ENCODE measurements at places on chromosomes 3 and 15.
A peak's percentile ranks its signal among the peaks of the same experiment; 100 is the strongest.

GRCh38 chr3:55327131-55327920 is 159.8 kb downstream of the WNT5A start:
- DNase-seq, result peak; percentile 44

- no peak for DNase-seq
These were observed 90.6 kb downstream of the CD200R1L start for GRCh38 chr3:112755845-112756613.

DNA sequence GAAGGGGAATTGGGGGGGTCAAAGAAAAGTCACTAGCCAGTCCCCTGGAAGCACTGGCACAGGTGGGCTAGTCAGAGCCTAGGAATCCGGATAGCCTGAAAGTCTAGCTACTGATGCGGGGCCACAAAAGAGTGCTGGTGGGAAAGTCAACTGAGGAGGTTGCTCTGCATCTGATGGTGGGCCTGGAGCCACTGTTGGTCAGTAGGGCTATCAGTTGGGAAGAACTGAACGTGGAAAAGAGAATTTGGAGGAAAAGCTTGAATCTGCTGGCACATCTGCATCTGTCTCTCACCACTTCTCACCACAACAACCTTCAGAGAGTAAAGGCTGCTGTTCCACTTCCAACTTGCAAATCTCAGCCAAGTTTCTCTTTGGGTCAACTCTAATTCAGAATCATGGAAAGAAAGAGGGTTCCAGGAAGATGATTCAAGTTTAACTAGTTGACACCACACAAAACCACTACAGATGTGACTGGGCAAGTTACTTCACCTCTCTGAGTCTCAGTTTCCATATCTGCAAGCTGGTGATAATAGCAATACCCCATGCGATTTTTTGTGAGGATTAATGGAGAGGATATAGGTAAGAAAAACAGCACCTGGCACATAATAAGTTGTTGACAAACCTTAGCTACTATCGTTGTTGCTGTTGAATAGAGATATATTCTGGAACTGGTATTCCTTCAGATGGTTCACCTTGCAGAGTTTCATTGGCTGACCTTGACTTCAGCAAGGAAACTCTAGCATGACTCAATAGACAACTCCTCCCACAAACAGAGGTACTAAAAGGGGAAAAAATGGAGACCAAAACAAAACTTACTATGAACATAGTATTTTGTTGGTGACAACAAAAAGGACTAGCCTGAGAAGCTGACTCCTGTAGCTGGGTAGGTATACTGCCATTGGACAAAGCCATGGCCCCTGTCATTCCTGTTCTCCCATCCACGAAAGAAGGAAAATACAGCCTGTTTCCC is 280.2 kb upstream of the STT3B start:
- no peak for DNase-seq

- no peak for DNase-seq
These were observed 618.6 kb downstream of the NAALADL2 start for GRCh38 chr3:175477651-175478224.

- DNase-seq, result peak; percentile 66
These were observed 41.4 kb downstream of the CRTC3 start for GRCh38 chr15:90571063-90571541.

DNA sequence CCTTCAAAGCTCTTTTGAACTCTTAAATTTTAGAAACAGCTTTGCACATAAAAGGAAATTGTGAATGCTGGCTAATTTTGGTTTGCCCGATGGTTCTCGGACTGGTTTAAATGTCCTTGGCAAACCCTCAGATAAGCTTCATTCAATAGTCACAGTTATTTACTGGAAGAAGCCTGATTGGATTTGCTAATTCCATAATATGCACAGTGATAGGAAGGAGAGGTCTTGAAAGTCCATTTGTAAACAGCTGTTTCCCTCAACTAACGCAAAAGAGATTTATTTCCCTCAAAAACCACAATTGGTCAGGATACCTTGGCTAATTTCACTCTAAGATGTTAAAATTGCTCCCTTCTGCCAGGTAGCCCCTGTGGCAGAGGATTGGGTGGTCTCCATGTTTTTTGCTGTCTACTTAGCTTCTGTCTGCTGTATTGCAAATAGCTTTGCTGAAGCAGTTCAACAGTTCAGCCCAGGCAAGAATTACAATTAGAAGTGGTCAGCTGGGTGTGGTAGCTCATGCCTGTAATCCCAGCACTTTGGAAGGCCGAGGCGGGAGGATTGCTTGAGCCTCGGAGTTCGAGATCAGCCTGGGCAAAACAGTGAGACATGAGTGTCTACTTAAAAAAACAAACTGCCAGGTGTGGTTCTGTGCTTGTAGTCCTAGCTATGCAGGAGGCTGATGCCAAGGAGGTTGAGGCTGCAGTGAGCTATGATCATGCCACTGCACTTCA is 30.6 kb upstream of the PROK2 start:
- no peak for DNase-seq

DNA sequence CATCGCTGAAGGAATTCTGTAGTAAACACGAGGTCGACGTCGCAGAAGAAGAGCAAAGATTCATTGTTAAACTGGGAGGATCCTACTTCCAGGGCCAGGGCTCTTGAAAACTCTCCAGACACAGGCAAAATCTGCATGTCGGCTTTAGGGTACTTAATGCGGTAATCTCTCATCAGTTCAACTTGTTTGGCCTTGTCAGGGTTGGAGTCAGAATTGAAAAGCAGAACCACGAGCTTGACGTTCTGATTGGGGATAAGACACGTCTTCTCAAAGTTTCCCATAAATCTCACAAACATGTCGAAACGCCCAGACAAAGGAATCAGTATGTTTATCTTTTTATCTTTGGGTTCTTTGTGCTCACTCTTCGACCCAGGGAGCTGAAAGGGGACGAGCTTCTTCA is 74.0 kb downstream of the CHSY1 start:
- DNase-seq, result no peak

GRCh38 chr15:90829942-90830440 is 38.4 kb upstream of the FURIN start:
- no peak for DNase-seq

DNA sequence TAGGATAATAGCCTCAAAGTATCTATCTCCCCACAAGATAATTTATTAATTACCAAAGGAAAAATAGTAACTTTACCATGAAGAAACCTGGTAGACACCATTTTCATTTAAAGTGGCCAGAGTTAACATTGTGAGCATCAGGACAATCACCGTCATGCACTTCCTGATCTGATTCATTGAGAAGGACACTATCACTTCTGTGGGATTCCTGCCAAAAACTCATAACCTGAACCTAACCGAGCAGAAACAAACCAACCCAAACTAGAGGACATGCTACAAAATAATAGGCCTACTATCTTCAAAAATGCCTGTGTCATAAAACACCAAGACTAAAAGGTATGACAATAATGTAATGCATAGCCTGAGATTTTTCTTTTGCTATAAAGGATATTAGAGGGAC is 39.0 kb downstream of the FSIP1 start:
- no peak for DNase-seq

DNA sequence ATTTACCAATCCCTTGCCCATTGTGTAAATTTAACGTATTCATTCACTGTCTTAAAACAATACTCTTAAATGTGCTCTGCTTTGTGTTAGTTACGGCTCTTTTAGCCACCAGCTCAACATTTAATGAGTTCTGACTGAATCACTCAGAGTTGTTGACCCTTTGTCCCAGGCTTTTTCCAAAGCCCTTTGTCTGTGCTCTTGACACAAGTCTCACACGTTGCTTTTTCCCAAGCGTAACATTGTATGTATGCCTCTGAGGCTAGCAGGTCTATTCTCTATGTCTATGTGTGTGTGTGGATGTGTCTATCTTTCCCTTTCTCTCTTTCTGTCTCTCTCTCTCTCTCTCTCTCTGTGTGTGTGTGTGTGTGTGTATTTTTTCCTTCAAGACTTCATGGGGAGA is 435.4 kb upstream of the GOLIM4 start:
- DNase-seq, result no peak

DNA sequence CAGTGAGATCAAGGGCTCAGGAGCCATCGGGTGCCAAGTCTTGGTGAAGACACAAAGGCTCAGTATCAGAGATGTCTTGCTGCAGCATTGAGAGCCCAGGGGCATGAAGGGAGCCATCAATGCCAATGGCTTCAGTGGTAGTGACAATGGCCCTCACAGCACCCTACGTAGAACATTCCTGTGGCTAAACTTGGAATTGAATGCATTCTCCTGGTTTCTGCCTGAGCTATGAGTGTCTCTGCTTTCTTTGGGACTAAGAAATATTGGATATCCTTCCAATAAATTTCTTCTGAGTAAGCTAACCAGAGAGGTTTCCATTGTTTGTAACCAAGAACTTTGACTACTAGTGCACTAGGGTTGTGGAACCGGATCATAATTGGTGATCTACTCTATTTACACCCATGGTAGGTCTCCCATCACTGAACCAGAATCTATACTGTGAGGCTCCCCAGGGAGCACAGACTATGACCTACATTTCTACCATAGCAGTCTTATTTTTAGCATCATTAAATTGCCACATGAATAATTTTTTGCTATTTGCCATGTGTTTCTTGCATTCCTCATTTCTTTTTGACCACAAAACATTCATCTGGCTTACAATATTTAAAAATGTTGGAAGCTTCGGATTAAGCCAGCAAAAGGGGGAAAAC is 31.6 kb upstream of the PDZRN3 start:
- DNase-seq, result peak; percentile 84

DNA sequence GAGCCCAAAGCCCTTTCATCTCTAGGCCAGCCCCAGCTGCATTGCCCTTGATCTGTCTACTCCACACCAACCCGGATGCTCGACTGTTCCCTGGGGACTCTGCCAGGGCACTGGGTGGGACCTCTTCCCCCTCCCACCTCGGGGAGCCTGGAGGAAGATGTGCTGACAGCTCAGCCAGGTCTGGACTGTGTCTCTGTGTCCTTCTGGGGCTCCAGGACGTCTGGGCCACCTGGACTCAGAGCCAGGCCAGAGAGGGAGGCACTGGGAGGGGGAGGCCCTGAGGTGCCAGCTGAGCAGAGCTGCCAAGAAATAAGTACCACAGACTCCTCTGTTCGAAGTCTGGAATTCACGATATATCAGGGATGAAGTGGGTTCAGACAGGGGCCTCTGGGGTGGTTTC is 5.8 kb upstream of the HCN4 start:
- no peak for DNase-seq

- DNase-seq, result no peak
These were observed 33.9 kb downstream of the OXNAD1 start for GRCh38 chr3:16298891-16299290.

- no peak for DNase-seq
These were observed 64.3 kb downstream of the OXSM start for GRCh38 chr3:25854214-25854613.

GRCh38 chr3:138364356-138365252 is 16.2 kb downstream of the MRAS start:
- no peak for DNase-seq

DNA sequence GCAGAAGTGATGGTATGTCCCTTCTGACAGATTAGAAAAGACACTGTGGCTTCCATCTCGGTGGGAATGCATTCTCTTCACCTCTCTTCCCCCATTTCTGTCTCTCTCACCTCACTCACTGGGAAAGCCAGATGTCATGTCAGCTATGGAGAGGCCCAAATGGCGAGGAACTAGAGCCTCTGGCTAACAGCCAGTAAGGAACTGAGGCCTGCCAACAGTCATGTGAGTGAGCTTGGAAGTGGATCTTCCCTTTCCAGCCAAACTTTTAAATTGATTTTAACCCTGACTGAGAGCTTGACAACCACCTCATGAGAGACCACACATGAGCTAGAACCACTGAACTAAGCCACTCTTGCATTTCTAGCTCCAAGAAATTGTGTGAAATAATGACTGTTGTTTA is 35.2 kb upstream of the CDAN1 start:
- DNase-seq, result no peak
